NCI-H524 treated with DMSO at 0.1 percent for 48 hours (cell line): ENCODE measurements at places on chromosomes 4 and X.

GRCh38 chr4:55127521-55127920 is 2.1 kb upstream of the KDR start:
- DNase-seq, result no peak

GRCh38 chr4:20443015-20443805 is 191.5 kb downstream of the SLIT2 start:
- DNase-seq, result no peak

DNA sequence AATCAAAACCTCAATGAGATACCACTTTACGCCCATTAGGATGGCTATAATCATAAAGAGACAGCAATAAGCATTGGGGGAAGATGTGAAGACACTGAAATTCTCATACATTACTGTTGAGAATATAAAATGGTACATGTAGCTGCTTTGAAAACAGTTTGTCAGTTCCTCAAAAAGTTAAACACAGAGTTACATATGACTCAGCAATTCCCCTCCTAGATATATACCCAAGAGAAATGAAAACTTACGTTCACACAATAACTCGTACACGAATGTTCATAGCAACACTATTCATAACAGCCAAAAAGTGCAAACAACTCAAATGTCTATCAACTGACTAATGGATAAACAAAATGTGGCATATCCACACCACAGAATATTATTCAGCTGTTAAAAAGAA is 36.6 kb downstream of the PHF8 start:
- DNase-seq, result no peak

GRCh38 chrX:19019996-19020395 is 36.1 kb upstream of the PHKA2 start:
- DNase-seq, result no peak

GRCh38 chr4:80042821-80043220 is 30.2 kb downstream of the ANTXR2 start:
- DNase-seq, result no peak

GRCh38 chrX:131985526-131986049 is 37.5 kb upstream of the STK26 start:
- no peak for DNase-seq

GRCh38 chr4:15691346-15692135 is 9.9 kb downstream of the FAM200B start:
- DNase-seq, result no peak

DNA sequence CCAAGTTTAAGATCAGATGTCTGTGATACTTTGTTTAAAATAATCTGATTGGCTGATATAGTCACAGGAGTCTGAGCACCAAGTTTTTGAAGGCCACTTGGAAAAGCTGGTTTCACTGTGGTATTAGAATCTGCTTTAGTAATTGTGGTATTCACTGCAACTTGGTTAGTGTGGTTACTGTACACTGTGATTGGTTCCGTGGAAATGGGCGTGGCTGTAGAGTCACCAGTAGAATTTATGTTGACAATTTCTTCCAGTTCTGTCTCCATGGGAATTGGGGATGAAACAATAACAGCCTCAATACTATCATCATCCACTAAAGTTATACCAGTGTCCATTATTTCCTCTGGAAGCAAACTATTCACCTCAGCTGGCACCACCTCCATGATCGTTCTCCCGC is 26.2 kb downstream of the LIN54 start:
- DNase-seq, result no peak

DNA sequence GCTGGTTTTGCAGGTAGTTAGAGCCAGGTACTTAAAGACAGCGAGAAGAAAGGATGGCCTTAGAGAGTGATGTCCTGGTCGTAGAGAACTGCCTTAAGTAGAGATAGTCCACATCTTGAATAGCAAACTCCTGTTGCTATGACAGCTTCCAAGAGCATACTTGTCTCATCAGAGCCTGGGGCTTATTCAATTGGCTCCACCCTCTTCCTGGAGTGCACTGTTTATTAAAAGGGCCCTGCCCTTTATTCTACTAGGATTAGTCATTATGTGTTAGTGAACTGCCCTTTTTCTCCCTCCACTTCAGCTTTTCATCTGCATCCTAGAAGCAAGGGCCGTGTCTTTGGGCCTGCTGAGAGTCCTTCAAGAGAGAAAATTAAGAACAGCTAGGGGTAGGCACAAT is 94.5 kb upstream of the EOLA2 start:
- no peak for DNase-seq

GRCh38 chrX:133983974-133984845 is 1.2 kb downstream of the GPC3 start:
- DNase-seq, result no peak

GRCh38 chrX:109654516-109655109 is 29.6 kb upstream of the KCNE5 start:
- no peak for DNase-seq
